Left renal pelvis (tissue), 4 donors: ENCODE measurements at places on chromosomes 6 and 20. TPM values are rescaled to one million over a fixed set of nuclear protein-coding genes. Genes with fewer than 3 reads are reported as not detected.

- no peak for DNase-seq
Measured at GRCh38 chr20:24970754-24971153, 21.7 kb downstream of the CST7 start.

The SPATS1 gene
- polyA plus RNA-seq, result not detected

GRCh38 chr20:49846206-49846807 is 33.7 kb downstream of the SLC9A8 start:
- no peak for DNase-seq

DNA sequence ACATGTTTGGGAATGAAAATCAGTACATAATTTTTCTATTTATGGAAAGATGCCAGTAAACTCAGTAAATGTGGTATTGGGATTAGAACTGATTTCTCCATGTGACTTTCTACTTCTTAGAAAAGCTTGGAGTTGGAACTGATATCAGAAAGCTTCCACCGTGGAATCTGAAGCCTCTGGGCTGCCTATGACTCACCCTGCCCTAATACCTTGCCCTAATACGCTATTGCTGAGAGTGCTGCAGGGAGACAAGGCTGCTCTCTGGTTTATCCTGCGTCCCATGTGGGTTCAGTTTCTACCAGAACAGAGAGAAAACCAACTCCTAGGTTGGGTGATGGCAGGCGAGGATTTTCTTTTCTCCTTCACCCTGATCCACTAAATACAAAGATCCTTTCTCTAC is 3.3 kb upstream of the STMND1 start:
- DNase-seq, result no peak

- no peak for DNase-seq
Measured at GRCh38 chr20:44691424-44692423, 23.4 kb upstream of the CCN5 start.

DNA sequence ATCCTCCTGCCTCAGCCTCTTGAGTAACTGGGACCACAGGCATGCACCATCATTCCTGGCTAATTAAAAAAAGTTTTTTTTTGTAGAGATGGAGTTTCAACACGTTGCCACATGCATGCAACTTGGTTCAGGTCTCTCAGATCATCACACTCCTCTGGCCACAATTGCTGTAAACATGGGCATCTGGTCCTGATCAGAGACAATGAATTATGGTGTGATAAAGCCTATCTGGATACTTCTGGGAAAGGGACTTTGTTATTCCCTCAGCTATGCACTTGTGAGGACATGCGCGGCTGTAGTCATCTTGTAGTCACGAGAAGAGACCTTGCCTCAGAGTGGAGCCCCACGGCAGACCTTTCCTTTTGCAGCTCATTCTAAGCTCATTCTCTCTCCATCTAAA is 210.9 kb upstream of the ZFP64 start:
- DNase-seq, result no peak

DNA sequence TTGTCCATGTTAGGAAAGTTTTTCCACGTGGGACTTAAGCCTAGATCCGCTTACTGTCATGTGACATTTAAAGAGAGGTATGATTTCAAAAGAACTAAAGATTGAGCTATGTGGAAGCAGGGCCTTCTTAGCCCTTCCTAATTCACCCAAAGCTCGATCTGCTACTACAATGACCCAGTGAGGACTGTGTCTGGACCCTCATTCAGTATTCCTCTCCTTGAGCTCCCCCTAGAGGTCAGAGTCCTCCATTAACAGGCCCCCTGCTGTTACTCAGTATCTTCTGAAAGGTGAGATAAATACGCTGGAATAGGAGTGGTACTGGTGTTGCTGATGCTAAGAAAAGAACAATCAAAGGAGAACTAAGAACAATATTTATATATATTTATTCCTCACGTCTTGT is 414.0 kb downstream of the GJA1 start:
- DNase-seq, result peak; percentile 45

The ASIP gene
- 0.22 TPM for polyA plus RNA-seq

The FABP7 gene
- polyA plus RNA-seq, result 0.17 TPM

DNA sequence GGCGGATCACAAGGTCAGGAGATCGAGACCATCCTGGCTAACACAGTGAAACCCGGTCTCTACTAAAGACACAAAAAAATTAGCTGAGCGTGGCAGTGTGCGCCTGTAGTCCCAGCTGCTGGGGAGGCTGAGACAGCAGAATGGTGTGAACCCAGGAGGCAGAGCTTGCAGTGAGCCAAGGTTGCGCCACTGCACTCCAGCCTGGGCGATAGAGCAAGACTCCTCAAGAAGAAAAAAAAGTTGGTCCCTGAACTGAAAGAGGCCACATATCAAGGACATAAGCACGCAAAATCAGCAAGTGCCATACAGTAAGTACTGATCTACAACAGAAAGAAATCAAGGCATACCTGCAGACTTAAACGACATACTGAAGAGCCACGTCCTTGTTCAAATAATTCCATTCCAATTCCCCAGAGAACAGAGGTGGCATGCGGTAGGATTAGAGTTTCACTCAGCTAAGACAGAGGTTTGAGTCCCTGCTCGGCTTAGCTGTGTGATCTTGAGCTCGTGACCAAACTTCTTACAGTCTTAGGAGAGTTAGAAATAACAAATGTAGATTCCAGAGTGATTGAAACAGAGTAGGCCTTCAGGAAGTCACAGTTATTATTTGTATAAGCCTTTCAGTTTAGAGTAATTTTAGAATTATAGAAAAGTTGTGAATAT is 29.2 kb downstream of the B4GALT5 start:
- DNase-seq, result no peak
